CD14-positive monocyte (primary cell): ENCODE measurements at places on chromosomes 4 and X. TPM values are rescaled to one million over a fixed set of nuclear protein-coding genes. Genes with fewer than 3 reads are reported as not detected.

ABCE1 gene
- polyA plus RNA-seq: 23.7 TPM

ADH1B gene
- polyA plus RNA-seq: not detected in 2 replicates

SAT1 gene
- 3,638 and 7,815 TPM in 2 replicates for polyA plus RNA-seq

SSX3 gene
- polyA plus RNA-seq: not detected

EDA2R gene
- not detected for polyA plus RNA-seq

PPBP gene
- 63.1 TPM for polyA plus RNA-seq

TCP11X1 gene
- not detected for polyA plus RNA-seq

HSFX4 gene
- polyA plus RNA-seq: not detected

RHOXF1 gene
- 0.18 and 0.28 TPM in 2 replicates for polyA plus RNA-seq

NSG1 gene
- not detected for polyA plus RNA-seq

EPHA5 gene
- polyA plus RNA-seq: not detected

KCNE5 gene
- 0.12 TPM for polyA plus RNA-seq

EREG gene
- 2.7 TPM for polyA plus RNA-seq

PCDH19 gene
- not detected for polyA plus RNA-seq

PITX2 gene
- polyA plus RNA-seq: not detected

TLR10 gene
- polyA plus RNA-seq: 1.2 TPM

PGRMC1 gene
- polyA plus RNA-seq: 13.8 TPM in 2 replicates

SPOCK3 gene
- polyA plus RNA-seq: 1.2 TPM

NIPAL1 gene
- not detected for polyA plus RNA-seq

POLN gene
- 0.04 and 0.28 TPM in 2 replicates for polyA plus RNA-seq

LNX1 gene
- 0.09 TPM for polyA plus RNA-seq

UBL4A gene
- polyA plus RNA-seq: 28.1 TPM

EIF2S3 gene
- polyA plus RNA-seq: 87.1 TPM

USP26 gene
- polyA plus RNA-seq: not detected in 2 replicates

SYNPO2 gene
- 0.03 and 0.04 TPM in 2 replicates for polyA plus RNA-seq

CSN3 gene
- not detected in 2 replicates for polyA plus RNA-seq

GPR50 gene
- not detected in 2 replicates for polyA plus RNA-seq
